Omental fat pad (tissue), 4 donors: ENCODE measurements at places on chromosomes 7 and 10.

DNA sequence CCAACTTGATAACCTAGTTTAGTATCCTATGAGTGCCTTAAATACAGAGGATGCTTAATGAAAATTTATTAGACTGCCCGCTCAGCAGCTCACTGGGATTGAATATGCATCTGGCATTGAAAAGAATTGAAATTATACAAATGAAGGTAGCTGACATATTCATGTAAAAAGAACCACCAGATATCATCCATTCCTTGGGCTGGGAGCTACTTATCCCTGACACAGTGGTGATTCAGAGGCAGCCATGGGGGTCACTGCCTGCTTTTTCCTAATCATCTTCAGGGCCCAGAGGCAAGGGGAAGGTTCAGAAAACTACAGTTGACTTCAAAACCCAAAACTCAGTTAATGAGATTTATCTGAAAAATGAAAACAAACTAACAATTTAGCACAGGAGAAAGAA lies 120.9 kb downstream of the TRIL start:
- no peak for DNase-seq

- no peak for DNase-seq
Observed at GRCh38 chr10:132158122-132158741, 28.5 kb upstream of the DPYSL4 start.

DNA sequence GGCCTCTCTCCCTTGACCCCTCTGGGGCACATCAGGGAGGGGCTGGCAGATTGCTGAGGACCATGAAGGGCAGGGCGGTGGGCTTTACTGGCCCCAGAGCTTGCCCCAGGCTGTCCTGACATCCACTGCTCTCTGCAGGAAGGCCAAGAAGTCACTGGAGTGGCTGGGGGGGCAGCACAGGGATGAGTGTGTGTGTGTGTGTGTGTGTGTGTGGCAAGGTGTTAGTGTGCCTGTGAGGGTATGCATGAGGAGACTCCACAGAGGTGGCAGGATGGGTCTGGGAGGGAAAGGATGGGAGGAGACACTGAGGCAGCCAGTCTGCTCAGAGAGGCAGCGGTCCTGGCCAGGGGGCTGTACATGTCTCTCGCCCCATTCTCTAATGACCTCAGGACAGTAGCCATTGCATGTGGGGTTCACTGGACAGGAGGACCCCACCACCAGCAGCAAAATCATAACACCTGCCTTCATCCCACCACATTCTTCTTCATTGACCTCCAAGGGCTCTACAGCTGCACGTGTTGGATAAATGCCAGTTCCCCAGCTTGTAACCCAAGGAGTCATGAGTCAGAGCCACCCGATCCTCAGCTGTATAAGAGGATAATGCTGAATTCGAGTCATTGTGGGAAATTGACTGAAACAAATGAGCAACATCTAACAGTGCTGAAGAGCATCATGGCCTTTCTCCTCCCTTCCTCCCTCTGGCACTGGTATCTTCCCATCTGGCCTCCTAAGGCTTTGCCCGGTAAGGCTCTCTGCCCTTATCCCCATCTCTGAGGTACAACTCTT lies 720.5 kb downstream of the GRID1 start:
- DNase-seq = no peak

DNA sequence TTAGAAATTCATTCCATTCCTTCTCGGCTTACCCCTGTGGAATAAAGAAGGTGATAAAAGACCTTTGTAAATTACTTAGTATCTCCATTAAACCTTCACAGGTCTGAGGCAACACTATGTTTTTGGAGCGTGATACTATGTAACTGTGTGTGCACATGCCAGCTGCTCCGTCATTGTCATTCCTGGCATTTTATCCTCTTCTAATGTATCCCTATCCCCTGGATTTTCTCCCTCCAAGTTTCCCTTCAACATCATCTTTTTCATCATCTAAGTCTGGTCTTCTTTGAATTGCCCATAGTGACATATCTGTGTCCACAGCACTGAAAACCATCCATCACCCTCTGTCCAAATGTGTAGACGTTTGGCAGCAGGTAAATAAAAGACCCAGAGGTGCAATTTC lies 125.7 kb downstream of the TEX36 start:
- no peak for DNase-seq

DNA sequence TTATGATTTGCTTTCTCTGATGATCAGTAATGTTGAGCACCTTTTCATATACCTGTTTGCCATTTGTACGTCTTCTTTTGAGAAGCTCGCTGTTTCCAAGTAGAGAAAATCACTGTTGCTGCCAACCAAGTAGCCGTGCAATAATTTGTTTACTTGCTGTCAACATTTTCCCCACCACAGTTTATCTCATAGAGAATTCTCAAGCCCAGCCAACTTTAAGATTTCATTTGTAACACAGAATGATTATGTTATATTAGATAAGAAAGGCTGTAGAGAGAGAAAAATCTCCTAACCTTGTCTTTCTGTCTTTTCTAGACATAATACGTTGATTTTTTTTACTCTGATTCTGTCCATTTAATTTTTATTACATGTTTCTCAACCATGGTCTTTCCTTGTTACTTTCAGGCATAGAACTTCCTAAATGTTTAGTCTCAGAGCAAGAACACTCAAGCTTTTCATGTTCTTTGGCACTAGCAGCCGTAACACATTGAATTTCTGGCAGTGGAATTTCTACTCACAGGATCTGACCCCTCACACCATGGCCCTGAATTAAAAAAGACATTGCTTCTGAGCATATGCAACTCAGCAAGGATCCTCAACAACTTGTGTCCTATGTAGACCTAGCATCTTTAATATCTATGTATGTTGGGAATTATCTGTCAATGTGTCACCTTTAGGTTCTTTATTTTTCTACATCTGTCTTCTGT lies 23.1 kb downstream of the RPA3 start:
- DNase-seq = no peak

- DNase-seq = no peak
Observed at GRCh38 chr7:351681-352480, 61.9 kb downstream of the FOXL3 start.
